ENCODE measurements at places on chromosomes 11 and 22.

- no peak for DNase-seq
Observed at GRCh38 chr11:128734103-128734831, 40.4 kb downstream of the FLI1 start.

GRCh38 chr11:17393472-17393871 lies 5.0 kb upstream of the KCNJ11 start:
- DNase-seq = no peak

DNA sequence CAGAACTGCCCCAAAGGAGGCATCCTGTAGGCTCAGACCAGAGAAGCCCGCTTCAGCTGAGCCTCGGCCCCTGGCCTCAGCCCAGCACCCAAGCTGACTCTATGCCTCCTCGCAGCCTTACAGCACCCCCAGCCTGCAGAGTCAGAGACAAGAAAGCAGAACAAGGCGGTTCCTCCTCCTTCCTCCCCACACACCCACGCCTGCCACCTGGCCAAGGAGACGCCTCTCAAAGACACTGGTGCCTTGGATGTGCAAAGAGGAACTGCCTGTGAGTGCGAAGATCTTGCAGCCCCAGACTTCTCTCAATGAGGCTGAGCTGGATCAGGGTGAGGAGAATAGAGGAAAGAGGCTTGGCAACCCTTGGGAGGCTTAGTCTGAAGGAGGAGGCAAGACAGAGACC lies 60.2 kb downstream of the PDE2A start:
- no peak for DNase-seq

DNA sequence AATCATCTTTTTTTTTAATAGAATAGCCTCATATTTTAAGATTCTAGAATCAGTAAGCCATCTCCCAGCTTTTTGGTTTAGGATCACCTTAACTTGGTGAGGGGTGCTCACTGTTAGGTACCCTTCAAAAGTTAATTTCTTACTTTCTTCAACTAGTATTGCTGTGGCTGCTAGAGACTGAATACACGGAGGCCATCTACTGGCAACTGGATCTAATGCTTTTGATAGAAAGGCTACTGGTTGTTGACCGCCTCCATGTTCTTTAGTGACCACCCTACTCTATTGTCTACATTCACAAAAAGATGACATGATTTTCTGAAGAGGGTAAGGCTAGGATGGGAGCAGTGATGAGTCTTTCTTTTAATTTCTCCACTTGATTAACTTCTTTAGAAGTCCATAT lies 16.7 kb upstream of the ALDH3B2 start:
- no peak for DNase-seq

- no peak for DNase-seq
Observed at GRCh38 chr22:23237201-23237798, 57.0 kb downstream of the BCR start.

GRCh38 chr11:126415669-126416420 lies 60.4 kb downstream of the ST3GAL4 start:
- DNase-seq = no peak

GRCh38 chr22:34427841-34428240 lies 507.6 kb upstream of the LARGE1 start:
- DNase-seq = no peak

- DNase-seq = no peak
Observed at GRCh38 chr11:75981546-75981945, 166.5 kb downstream of the UVRAG start.

GRCh38 chr11:95443386-95443785 lies 212.4 kb upstream of the SESN3 start:
- DNase-seq = no peak

DNA sequence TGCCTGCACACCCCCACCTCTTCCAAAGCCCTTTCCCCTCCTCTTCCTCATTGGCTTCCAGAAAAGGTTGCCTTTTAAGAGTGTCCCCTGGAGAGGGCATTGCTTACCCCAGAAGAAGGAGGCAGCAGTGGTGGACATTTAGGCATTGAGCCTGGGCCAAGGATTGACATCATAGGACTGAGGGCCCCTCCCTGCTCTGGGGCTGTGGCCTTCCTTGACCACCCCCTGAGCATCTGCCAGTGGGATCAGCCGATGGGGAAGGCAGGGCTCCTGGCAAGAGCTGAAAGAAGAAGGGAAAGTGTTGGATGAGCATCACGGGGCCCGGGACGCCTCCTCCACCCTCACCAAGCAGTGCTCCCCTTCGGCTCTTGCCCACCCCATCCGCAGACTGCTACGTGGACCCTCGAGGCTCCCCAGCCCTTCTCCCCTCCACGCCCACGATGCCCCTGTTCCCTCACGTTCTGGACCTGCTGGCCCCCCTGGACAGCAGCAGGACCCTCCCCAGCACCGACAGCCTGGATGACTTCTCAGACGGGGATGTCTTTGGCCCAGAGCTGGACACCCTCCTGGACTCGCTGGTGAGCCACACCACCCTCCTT lies 37.4 kb downstream of the ZC3H7B start:
- DNase-seq = no peak
